Stromal cell of bone marrow (primary cell): ENCODE measurements at places on chromosomes 7 and 10.

DNA sequence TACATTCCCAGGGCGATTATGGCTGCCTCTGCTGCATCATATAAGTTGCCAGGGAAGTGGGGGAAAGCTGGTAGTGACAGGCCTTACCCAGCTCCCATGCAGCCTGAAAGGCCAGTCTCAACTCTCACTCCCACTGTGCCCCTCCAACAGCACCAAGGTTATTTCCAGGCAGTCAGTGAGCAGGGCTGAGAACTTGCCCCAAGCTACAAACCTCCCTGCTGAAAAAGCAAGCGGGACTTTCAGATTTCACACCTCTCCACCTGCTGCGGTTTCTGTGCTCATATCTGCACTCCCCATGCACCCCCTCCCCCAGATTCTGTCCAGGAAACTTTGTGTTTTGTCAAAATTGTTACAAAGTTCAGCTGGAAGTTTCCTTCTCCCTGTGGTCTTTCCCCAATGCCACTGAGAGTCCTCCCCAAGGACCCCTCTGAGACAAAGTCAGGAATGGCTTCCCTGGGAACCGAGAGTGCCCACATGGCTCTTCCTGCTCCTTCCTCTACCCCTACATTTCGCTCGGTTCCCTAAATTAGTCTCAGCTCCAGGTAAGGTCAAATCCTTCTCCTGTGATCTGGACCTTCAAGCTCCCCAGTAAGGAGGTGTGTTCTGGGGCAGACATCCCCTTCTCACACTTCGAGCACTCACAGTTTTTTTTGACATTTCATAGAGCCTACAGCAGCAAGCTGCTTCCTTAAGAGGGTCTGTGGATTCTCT, 25.3 kb upstream of the WNT2 start:
- DNase-seq, result no peak

DNA sequence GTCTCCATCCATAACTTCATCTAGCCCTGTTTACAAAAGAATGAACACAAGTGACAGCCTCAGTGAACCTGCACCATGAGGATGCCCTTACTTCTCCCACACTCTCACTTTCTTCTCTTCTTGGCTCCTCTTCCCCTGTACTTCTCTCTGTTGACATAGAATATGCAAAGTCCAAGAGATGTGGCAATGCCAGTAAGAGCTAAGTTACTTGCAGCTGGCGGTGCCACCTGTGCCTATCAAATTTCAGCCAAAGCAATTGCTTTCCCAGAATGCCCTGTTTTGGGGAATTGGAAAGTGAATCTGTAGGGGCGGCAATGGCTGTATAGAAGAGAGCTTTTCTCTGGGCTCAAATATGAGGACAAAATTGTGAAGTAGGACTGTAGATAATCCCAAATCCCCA, 557.8 kb downstream of the AUTS2 start:
- no peak for DNase-seq

DNA sequence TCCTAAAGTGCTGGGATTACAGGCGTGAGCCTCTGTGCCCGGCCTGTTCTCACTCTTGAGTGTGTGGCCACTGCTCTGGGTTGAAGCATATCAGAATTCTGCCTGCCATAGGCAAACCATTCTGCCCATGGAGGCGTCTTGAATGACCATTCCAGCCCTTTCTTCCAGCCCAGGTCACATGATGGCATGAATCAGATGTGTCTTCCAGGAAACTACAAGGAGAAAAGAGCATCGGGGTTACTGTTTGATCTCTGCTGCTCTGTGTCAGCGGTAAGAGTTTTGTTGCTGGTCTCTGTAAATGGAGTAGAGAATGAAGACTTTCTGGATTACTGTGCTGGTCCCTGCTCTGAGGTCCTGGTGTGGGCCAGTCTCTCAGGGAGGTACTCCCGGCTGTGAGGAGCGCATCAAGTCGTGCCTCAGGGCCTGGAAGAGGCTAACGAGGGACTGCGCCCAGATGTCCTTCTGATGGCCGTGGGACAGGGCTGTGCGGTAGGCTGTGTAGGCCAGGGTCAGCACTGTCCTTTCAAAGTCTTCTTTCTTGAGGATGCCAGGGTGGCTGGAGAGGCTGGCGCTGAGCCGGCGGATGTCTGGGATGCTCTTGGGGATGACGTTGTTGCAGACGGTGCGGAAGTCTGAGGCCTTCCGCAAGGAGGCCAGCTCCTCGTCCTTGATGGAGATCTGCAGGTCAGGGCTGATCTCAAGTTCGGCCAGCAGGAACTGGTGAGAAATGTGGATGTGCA, 5.8 kb upstream of the SLC13A4 start:
- no peak for DNase-seq

- no peak for DNase-seq
Observed at GRCh38 chr10:50919010-50919409, 33.6 kb upstream of the A1CF start.

DNA sequence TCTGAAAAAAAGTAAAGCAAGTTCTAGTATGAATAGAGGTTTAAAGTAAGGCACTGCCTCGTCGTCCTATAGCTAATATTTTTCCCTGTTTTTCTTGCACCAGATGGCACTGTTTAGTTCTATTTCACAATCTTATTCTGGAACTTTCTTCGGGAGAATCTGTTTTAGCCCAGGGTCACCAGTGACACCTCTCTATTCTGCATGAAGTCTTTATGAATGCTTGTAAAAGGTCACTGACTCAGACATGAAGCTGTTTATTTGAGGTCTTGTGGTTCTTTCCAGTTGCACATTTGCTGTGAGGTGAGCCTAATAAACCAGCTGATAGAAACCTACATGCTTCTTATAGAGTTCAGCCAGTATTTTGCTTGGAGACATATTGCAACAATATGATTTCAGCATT, 444.3 kb downstream of the AUTS2 start:
- DNase-seq, result no peak

DNA sequence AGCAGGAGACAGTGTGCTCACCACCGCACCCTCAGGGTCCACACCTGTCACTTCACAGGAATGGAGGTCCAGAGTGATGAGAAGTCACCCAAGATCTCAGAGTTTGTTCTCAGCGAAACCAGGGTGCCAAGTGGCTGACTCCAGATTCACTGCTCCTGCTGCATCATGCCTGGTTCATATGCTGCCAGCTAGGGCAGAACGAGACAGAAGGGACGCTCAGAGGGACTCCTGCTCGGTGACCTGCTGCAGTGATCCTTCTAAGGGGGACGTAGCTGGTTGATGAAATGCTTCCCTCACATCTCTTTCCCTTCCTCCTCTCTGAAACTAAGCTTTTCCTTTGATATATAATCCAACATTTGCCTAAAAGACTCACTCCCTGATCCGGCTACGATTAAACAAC, 248.5 kb downstream of the SFMBT2 start:
- DNase-seq, result no peak

GRCh38 chr7:7014827-7015595, 167.3 kb upstream of the C1GALT1 start:
- no peak for DNase-seq

GRCh38 chr10:128704716-128705115, 578.5 kb upstream of the MKI67 start:
- no peak for DNase-seq

DNA sequence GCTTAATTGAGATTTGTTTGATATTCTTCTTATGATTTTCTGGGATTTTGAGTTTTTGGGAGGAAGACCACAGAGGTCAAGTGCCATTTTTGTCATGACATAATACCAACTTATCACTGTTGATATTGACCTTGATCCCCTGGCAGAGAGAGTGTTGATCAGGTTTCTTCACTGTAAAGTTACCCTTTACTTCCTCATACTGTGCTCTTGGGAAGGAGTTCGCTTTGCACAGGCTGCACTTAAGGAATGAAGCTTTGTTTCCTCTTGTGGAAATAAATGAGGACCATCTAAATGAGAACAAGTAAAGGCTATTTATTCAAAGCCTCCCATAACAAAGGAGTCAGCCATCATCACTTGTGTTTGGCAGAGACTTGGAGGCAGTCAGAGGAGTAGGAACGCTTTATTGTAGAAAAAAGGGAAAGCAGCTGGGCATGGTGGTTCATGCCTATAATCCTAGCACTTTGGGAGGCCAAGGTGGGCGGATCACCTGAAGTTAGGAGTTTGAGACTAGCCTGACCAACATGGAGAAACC, 16.1 kb downstream of the ST7 start:
- no peak for DNase-seq

GRCh38 chr10:3766046-3766756, 18.8 kb downstream of the KLF6 start:
- DNase-seq, result no peak

- DNase-seq, result no peak
Observed at GRCh38 chr7:41207141-41207540, 495.7 kb downstream of the INHBA start.

- DNase-seq, result no peak
Observed at GRCh38 chr7:22885797-22886261, 63.2 kb upstream of the TOMM7 start.

GRCh38 chr7:138512092-138512858, 52.2 kb downstream of the TRIM24 start:
- DNase-seq, result no peak

DNA sequence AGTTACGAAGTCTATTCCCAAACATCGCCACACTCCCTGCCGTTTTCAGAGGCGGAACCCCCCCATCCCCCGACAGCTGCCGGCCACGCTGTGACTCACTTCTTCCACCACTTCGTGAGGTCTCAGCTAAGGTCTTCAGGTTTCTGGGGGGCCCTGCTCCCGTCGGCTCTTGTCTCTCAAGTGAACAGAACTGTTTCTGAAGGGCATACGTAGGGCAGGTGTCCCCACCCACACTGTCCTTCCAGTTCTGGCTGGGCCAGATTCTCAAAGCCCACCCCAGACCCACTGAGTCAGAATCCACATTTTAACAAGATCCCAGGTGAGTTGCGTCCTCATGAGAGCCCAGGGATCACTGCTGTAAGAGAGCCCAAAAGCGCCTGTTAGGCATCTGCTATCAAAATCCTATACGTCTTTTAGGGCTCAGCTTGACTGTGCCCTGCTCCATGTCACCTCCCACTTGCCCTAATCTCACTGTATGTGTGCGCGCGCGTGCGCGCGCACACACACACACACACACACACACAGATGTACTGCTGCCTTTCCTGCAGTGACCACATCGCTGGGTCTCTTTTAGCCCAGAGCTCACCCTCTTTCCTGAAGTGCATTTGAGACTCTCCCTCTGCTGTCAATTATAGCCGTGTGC, 78.8 kb downstream of the PROSER2 start:
- DNase-seq, result no peak

GRCh38 chr7:7521259-7521658, 14.4 kb downstream of the COL28A1 start:
- DNase-seq, result no peak

DNA sequence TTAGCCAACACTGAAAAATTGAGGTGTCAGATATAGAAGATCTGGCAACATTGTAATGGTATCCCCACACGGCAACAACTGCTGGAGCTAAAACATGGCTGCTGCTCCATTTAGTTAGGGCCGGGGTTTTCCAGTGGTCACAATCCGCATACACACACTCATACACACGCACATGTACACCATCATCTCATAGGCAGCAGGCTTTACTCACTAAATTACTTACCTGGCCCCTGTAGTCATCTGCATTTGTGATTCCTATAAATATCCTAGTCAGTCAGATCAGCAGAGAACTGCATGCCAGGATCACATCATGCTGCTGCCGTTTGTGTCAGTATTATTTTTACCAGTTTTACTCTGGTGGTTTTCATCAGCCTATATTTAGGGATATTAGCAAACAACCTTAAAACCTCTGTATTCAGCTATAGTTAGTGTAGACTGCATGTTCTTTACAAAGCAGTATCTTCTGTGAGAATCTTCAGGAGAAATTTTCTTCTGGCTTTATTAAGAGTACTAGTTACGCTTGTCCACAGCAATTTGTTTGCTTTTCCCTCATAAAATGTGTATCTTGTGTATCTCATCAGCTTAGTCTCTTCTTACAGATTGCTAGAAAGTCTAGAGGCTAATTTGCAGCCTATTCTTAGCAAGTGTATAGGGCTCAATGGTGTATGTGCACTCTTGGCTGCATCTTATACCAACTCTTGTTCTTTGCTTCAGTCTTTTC, 38.3 kb upstream of the PTPN12 start:
- DNase-seq, result no peak

GRCh38 chr7:40947566-40947965, 755.3 kb downstream of the INHBA start:
- DNase-seq, result no peak

GRCh38 chr10:1736144-1736971, 967 bp downstream of the ADARB2 start:
- no peak for DNase-seq

- no peak for DNase-seq
Observed at GRCh38 chr10:47260505-47261111, 39.4 kb upstream of the GDF10 start.

GRCh38 chr10:31133792-31134310, 102.2 kb upstream of the ZNF438 start:
- no peak for DNase-seq
